ENCODE measurements at places on chromosomes 3 and 15.

DNA sequence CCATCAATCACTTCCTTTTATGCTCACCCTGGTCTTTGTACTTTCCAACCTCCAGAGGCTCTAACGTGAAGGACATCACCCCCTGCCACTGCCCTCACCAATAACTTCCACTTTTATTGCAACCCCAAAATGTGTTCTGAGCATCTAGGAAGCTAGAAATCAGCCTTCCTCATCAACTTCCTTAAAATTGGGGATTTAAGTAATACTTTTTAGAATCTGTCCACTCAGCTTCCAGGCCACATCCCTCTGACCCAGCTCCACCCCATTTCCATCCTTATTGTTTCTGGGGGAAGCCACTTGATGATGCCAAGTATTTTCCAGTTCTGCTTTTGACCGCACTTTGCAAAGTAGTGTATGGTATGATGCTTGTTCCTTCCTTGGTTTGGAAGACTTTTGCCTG lies 73.5 kb upstream of the XCR1 start:
- no peak for DNase-seq

DNA sequence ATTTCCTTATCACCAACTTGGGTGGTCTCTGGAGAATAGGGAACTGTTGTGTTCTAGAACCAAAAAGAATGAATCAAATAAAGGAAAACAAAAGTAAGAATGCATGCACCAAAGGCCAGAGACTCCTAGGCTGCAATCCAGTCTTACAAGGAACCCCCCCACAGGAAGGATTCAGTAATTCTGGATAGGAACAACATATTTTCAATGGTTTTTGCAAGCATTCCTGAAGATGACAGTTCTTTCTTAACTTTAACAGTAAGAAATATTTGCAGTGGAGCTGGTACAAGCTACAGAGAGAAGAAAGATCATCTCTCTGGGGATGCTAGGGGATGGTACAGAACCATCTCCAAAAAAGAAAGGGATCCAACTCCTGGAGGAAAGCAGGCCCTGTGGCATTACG lies 116.2 kb upstream of the CHRM5 start:
- DNase-seq, result no peak

GRCh38 chr3:141391298-141391990 lies 23.1 kb downstream of the ZBTB38 start:
- DNase-seq, result no peak

DNA sequence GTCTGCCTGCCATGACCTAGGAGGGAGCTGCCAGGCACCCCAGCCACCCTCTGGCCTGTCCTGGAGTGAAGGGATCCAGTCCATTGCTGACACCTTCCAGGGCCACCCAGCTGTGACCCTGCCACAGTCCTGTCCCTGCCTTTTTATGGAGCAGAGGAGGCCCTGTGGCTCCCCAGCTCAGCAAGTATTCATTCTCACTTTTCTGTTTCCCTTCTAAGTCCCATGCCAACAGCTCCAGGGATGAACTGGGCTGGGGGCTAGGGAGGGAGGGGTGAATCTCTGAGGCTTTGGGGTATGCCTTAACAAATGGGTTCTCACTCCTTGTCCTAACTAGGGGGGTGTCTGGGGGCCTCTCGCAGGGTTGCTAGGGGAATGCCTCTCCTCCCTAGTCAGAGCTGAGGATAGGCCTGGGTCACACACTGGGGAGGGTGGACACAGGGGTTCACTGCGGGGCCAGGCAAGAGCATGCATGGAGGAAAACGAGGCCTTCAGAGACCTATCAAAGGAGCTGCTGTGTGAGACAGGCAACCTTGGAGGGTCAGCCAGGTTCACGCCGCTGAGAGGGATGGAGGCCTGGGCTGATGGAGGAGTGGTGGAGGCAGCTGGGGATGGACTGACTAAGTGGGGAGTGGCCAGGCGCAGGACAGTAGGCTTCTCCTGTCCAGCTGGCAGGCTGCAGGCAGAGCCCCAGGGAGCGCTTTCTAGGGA lies 31.8 kb downstream of the EPHB3 start:
- DNase-seq, result no peak

DNA sequence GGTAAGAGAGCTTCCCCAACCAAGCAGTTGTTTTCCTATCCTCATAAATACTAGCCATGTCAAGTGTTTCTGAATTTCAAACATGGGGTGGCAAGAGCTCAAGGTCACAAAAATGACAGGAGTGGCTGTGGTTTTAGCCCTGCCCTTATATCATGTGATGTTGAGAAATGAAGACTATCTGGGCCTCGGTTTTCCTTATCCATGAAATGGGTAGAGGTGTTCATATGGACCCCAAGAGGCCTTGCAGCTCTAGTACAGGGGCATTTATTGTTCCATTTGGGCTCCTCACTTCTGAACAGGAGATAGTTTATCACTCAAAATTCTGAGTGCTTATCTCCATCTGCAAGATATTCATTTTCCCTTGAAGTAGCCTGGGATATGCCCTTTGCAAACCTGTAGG lies 35.8 kb downstream of the LMCD1 start:
- no peak for DNase-seq

- no peak for DNase-seq
These were observed 262.1 kb downstream of the XXYLT1 start for GRCh38 chr3:195008816-195009215.

DNA sequence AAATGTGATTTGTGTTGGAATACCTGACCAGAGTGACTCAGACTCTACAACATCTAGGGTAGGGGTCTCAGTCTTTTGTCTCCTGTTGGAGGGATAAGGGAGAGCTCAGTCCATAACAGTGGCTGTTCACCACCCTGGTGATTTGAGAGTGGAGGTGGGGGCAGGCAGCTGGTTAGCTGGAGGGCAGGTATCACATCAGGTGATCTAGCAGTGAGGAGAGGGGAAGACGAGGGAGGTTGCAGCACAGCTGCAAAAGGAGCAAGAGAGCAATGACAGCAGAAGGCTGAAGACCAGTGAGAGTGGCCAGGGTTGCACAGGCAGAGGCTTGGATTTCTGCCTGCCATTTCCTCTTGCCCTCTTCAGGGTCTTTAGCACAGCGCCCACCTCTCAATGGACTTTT lies 38.4 kb downstream of the PLCL2 start:
- no peak for DNase-seq

GRCh38 chr15:87394676-87395075 lies 861.9 kb downstream of the NTRK3 start:
- no peak for DNase-seq

- no peak for DNase-seq
These were observed 1.9 kb upstream of the SKIC8 start for GRCh38 chr15:78301326-78301725.

DNA sequence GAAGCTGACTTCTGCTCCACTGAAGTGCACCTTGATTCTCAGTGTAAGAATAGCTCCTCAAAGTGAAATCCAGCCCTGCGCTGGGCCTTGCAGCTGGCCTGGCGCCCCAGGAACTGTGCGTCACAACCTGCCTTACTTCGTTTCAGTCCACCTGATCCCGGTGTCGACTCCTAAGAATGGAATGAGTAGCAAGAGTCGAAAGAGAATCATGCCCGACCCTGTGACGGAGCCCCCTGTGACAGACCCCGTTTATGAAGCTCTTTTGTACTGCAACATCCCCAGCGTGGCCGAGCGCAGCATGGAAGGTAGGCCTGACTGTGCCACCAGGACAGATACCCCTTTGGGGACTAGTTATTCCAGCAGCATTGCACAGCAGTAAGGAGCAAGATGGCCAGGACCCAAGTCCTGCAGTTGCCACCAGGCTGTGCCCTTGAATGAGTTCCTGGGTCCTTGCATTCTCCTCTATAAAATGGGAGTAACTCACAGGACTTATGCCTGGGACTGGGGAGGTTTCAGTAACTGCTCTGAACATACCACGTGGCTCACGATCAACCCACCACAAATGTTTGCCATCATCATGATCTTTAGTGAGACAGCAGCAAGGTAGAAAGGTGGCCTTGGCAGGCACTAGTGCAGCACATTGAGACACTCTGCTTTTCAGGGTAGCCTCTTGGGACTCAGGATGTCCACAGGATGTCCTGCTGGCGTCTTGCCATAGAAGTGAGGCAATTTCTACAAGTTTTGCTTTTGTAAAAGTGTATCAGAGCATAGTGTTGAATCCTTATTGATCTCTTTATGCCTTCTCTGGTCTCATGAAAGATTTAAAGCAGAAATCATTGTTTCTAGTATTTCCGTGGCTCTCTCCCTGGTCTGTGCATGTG lies 46.8 kb downstream of the PXYLP1 start:
- no peak for DNase-seq

GRCh38 chr15:41851167-41851523 lies 12.5 kb downstream of the PLA2G4B start:
- DNase-seq, result no peak

DNA sequence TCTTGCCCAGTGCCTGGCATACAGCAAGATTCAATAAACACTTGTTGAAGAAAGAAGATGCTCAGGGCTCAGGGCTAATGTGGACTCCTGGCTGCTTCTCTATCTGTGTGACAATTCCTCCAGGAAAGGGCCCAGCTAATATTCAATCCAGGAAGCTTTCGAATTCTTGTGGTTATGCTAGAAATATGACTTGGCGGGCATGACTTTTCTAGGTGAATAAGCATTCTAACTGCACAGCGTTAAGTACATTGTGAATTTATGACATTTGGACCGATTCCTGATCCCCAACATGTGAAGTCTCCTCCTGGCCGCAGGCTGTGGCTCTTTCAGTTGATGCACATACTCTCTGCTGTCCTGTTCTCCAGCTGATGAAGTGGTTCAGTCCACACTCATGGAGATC lies 117.0 kb downstream of the IMPG2 start:
- no peak for DNase-seq

DNA sequence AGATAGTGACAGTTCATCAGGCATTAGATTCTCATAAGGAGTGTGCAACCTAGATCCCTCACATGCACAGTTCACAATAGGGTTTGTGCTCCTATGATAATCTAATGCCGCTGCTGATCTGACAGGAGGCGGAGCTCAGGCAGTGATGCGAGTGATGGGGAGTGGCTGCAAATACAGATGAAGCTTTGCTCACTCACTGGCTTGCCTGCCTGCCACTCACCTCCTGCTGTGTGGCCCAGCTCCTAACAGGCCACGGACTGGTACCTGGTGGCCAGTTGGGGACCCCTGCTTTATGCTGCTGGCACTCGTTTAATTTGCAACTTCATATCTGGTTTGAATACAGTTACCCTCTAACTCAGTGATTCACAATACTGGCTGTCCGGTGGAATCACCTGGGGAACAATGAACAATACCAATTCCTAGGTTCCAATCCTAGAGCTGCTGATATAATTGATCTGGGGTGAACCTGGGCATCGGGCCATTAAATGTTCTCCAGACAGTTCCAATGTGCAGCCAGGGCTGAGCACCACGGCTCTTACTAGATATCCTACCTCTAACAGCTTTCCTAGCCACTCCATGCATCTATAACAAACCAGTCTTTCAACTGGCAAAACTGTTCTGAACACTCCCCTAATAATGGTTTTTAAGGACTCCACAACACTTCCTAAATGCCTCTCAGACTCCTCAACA lies 131.4 kb downstream of the ATP1B3 start:
- DNase-seq, result no peak

DNA sequence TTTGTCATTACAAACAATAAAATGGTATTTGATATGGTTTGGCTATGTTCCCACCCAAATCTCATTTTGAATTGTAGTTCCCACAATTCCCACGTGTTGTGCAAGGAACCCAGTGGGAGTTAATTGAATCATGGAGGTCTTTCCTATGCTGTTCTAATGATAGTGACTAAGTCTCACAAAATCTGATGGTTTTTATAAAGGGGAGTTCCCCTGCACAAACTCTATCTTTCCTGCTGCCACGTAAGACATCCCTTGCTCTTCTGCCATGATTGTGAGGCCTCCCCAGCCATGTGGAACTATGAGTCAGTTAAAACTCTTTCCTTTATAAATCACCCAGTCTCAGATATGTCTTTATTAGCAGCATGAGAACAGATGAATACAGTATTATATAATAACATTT lies 15.4 kb upstream of the AADAC start:
- no peak for DNase-seq

- DNase-seq, result no peak
These were observed at the start of gene SLC28A1 for GRCh38 chr15:84883916-84884781. TSS of gene SLC28A1 (plus strand) at chr15:84884662. CDS start at chr15:84887761, 3,099 bp downstream.

GRCh38 chr3:53593611-53594010 lies 99.2 kb downstream of the CACNA1D start:
- DNase-seq, result no peak

- no peak for DNase-seq
These were observed 14.0 kb upstream of the LMAN1L start for GRCh38 chr15:74798388-74799254.

GRCh38 chr3:51384055-51384725 lies 901 bp upstream of the MANF start:
- no peak for DNase-seq

- no peak for DNase-seq
These were observed 343.5 kb downstream of the FOXP1 start for GRCh38 chr3:71240034-71240433.

DNA sequence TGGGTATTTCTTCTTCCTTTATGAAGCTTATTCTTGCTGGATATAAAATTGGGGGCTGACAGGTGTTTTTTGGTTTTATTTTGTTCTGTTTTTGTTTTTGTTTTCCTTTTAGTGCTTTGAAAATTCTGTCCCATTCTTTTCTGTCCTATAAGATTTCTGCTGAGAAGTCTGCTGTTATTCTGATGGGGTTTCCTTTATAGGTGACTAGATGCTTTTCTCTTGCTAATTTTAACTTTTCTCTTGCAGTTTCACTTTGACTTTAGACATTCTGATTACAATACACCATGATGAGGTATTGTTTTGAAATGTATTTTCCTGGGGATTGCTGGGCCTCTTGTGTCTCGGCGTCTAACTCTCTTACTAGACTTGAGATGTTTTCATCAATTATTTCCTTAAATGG lies 22.8 kb downstream of the TTC14 start:
- DNase-seq, result no peak

DNA sequence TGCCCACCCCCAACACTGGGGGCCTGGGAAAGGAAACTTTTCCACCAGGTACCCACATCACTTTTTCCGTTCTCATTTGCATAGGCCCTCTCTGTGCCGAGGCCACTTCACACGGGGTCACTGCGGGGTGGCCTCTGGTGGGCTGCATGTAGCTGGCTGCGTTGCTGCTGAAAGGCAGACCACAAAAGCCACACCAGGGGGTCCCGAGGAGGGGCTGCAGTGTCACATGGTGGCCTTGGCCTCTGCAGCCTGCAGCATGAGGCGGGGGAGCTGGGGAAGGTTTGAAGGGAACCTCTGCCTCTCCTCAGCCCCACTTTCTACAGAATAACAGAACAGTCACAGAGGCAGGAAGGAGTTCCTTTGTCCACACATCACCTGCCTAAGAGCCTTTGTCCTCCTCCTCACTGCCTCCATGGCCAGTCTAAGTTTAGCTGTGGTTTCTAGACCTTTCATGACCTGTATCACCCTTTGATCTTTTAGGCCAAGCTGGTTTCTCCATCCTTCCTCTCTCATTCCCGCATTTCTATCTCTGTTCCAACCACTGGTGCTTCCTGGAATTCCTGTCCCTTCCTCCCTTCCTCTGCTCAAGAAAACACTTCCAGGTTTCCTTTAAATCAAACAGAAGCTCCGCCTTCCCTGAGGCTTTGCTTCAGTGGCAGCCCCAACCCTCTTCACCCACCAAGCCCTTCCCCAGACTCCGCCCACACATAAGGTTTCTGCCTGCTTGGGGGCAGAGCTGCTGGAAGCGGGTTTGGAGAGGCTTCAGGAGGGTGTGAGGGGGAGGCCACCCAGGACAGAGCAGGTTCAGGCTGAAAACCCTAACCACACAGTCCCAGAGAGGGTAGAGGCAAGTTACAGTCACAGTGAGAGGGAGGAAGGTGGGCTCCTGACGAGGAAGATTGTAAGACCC lies 150.7 kb upstream of the TLE3 start:
- no peak for DNase-seq
